Myocyte (in vitro differentiated cells): ENCODE measurements at places on chromosomes 2 and 18.

DNA sequence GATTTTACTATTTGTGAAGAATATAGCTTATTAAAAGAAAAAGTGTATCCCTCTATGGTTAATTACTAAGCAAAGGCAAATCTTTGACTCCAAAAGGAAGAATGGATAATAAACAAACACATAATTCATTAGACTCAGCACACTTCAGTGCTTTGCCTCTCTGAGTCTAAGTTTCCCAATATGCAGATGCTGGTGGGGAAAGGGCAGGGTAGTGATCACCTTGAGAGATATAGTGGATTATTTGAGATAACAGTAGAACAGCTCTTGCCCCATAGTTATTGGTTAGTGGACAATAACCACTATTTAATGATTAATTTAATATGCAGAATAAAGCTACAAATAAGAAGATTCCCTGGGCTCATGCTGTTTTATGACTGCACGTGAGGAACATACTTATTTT lies 98.2 kb upstream of the SLC8A1 start:
- no peak for DNase-seq

DNA sequence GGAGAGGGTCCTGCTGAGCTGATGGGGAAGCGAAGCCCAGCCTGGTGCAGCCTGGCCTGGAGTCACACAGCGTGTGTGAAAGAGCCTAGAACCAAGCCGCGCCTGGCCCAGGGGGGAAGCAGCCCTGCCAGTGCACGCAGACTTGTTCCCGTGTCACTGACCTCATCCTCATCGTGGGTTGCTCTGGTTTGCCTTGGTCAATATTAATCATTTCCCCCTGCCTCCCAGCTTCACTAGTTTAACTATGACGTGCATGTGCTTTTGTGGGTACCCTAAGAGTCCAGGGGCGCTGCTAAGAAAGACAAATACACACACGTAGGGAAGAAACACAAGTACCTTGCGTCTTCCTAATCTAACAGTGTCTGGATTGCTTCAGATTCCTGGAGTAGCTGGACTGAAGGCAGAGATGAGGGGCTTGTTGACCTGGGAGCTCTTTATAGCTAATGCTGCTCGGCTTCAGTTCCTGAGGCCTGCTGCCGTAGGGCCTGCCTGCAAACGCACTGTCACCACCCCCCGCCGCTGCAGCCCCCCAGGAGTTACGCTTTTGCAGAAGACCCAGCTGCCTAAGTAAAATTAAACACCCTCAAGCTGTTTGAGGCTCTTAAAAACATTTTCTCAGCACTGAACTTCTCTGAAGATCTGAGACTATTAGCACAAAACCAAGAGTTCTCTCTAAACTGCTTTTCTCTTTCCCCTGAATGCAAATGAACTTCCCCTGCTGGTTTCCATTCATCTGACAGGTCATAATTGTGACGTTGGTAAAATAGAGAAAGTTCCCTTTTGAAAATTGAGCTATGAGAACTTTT lies 159.2 kb downstream of the FAM210A start:
- no peak for DNase-seq

- no peak for DNase-seq
Measured at GRCh38 chr2:239018271-239019182, 170.6 kb downstream of the TWIST2 start.

- DNase-seq: no peak
Measured at GRCh38 chr2:134205087-134205486, 48.8 kb upstream of the MGAT5 start.

DNA sequence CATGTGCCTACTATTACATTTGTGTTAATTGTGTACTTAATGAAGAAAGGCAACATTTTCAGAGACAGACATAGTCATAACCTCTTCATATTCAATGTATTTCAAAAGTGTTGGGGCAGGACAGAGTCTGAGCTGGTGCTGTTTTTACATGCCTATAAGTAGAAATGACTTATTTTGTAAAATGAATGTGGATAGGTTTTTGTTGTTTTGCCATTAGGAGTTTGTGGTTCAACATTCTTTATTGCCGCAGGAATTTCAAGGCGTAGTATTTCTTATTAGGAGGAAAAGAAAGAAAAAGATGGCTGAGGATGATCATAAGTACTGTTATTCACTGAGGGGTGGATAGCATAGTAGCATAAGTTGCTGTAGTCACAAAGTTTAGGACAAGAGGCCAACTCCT lies 21.2 kb upstream of the ASXL3 start:
- DNase-seq: no peak

GRCh38 chr18:79571211-79572092 lies 108.2 kb upstream of the CTDP1 start:
- no peak for DNase-seq
